ENCODE measurements at places on chromosomes 7 and 10. TPM values are rescaled to one million over a fixed set of nuclear protein-coding genes. Genes with fewer than 3 reads are reported as not detected.

PNLIP gene
- polyA plus RNA-seq = 0.12 TPM

HGF gene
- 2.8 TPM for polyA plus RNA-seq

DNA sequence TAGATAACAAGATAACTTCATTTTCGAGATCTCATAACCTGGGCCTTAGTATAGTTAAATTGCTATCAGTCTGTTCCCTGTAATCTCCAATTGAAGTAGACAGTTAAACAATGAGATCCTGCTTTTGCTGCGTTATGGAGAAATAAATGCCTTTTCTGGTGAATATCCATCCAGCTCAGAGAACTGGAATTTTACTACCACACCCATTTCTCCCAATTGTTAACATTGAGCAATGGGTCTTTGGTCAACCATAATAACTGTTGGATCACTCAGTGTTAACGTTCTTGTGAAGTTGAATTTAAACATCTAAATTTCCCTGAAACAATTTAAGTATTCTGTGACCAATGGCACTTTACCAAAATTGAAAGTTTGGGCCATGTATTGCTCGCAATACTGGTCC is 3.0 kb downstream of the CALU start:
- no peak overlapping the region for H3K27ac ChIP-seq
- DNase-seq = no peak
- no peaks in the 10 kb centered on the region for H3K27me3 ChIP-seq
- no peak overlapping the region for H3K4me3 ChIP-seq

GRCh38 chr10:112412696-112413095 is 34.0 kb downstream of the ZDHHC6 start:
- DNase-seq = no peak
- H3K4me3 ChIP-seq = no peak overlapping the region
- peak overlapping the region; percentile 10 for H3K27ac ChIP-seq

DNA sequence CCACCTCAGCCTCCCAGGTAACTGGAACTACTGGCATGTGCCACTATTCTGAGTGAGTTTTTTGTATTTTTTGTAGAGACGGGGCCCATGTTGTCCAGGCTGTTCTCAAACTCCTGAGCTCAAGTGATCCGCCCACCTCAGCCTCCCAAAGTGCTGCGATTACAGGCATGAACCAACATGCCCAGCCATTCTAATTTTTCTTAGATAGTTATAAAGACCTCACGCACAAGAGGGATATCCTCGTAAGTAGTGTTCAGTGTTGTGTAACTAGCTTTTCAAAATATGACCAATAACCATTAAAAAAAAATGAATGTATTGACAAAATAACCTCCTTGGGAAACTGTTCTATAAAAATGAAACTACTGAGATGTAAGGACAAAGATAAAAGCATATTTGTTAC is 90.5 kb upstream of the FERD3L start:
- H3K4me3 ChIP-seq = no peak overlapping the region
- H3K4me1 ChIP-seq = no peaks in the 10 kb centered on the region
- no peaks in the 10 kb centered on the region for H3K27me3 ChIP-seq
- no peaks in the 10 kb centered on the region for H3K36me3 ChIP-seq
- no peak for DNase-seq

DNA sequence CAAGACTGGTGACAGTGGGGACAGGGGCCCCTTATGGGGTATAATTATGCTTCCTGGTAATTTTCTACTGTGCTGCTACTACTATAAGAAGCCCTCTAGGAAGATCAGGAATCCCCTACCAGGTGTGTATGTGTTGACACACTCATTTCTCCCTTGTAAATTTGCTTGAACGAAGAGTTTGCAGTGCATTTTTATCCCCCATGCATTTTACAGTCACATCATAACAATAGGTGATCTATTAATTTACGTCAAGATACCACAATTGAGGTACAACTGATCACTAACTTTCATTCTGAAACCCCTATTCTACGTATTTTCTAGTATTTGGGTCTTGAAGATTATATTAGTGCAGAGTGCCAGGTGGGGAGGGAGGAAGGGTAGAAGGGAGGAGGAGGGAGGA is 252.2 kb downstream of the NSUN6 start:
- no peaks in the 10 kb centered on the region for H3K36me3 ChIP-seq
- H3K4me3 ChIP-seq = no peak overlapping the region
- DNase-seq = no peak
- H3K27me3 ChIP-seq = no peaks in the 10 kb centered on the region
- no peaks in the 10 kb centered on the region for H3K4me1 ChIP-seq

Measured in large intestine (tissue), 12 donors.